ENCODE measurements at places on chromosomes 7 and 10.

- DNase-seq = no peak
Observed at GRCh38 chr7:36820527-36821170, 96.4 kb upstream of the AOAH start.

- no peak for DNase-seq
Observed at GRCh38 chr7:137324796-137325696, 18.5 kb downstream of the PTN start.

GRCh38 chr10:124250506-124250905, 157.1 kb upstream of the CHST15 start:
- DNase-seq = no peak

DNA sequence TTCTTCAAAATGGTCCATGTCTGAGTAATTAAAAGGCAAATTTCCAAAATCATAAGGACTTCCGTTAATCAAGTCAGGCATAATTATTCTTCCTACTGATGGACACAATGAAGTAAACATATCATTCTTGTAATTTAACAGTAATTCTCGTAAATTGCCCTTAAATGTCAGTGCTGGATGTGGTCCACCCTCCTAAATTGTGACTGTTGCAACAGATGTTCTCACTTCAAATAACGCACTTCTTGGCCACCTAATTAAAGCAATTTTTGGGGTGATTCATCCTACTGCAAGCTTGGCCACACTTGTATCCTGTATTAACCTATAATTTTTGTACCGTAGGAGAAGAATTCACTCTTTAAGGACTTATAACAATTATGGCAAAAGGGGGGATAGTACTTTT, 1.9 kb downstream of the COL1A2 start:
- no peak for DNase-seq

DNA sequence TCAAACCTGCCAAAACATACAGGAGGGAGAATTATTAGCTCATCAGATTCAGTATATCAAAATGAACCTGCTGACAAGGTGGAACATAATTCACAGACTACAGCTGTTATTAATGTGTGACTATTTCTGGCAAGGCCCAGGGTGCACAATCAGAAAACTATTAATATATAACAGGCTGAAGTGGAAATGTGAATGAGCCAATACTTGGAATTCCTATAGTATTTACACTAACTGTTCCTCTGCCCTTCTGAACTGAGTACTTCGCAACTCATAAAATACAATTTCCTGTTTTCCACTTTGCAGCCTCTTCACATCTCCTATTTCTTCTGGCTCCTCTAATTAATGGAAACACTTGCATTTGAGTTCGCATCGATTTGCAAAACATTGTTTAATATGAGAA, 330.8 kb downstream of the DPP6 start:
- DNase-seq = no peak

DNA sequence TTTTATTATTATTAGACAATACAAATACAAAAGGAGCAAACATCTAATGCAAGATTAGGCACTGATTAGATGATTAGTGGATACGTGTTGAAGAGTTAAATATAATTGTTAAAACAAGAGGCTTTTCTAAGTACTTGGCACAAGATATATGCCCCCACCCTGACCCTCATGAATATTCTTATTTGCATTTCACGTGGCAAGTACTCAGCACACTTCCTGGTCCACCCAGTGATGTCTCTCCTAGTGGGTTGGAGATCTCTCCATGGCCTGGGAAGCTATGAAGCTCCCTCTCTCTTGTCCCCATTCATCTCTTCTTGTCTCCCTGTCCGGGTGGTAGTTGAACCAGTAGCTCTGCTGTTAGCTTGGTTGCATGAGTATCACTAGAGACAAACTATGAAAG, 375.3 kb downstream of the ADRA2A start:
- DNase-seq = no peak
